NCI-H2029 (cell line): ENCODE measurements at places on chromosomes 7 and 10.

DNA sequence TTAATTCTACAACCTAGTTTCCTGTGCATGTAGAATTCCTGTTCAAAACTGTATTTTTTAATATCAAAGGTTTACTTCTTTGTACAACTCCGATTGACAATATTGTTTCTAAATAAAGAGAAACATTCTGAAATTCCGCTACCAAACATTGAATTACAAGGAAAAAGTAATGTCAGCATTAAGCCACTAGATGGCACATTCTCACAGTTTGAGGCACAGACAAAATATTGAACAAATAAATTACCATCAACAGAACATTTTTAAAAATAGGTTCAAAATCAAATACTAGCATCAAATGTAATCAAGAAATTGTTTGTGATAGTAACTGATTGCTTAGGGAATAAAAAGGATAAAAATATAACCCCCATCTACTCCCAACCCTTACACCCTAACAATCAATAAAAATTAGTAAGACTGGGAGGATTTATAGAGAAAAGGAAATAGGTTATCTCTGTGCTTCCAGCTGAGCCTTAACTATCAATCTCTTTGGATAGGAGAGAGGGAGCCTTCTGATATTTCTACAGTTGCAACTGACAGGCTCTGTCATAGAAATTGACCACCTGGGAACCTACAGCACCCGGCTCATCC, 86.6 kb upstream of the C7orf33 start:
- DNase-seq = no peak

GRCh38 chr10:132992433-132993215, 50.3 kb upstream of the CFAP46 start:
- DNase-seq = no peak

DNA sequence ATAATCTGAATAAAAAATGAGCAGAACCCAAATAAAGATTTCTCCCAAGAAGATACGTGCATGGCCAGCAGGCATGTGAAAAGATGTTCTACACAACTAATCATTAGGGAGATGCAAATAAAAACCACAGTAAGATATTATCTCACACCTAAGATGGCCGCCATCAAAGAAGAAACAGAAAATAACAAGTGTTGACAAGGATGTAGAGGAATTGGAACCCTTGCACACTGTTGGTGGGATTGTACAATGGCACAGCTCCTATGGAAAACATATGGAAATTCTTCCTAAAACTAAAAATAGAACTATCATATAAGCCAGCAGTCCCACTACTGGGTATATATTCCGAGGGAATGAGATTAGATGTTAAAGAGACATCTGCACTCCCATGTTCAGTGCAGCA, 60.2 kb downstream of the R3HCC1L start:
- no peak for DNase-seq

GRCh38 chr7:148625342-148625741, 34.8 kb downstream of the C7orf33 start:
- DNase-seq = no peak

- DNase-seq = no peak
Observed at GRCh38 chr7:128836729-128837348, 6.6 kb downstream of the FLNC start.
